ENCODE measurements at places on chromosomes 3 and 15.

- DNase-seq, result no peak
Measured at GRCh38 chr3:149577801-149578200, 80.0 kb downstream of the WWTR1 start.

DNA sequence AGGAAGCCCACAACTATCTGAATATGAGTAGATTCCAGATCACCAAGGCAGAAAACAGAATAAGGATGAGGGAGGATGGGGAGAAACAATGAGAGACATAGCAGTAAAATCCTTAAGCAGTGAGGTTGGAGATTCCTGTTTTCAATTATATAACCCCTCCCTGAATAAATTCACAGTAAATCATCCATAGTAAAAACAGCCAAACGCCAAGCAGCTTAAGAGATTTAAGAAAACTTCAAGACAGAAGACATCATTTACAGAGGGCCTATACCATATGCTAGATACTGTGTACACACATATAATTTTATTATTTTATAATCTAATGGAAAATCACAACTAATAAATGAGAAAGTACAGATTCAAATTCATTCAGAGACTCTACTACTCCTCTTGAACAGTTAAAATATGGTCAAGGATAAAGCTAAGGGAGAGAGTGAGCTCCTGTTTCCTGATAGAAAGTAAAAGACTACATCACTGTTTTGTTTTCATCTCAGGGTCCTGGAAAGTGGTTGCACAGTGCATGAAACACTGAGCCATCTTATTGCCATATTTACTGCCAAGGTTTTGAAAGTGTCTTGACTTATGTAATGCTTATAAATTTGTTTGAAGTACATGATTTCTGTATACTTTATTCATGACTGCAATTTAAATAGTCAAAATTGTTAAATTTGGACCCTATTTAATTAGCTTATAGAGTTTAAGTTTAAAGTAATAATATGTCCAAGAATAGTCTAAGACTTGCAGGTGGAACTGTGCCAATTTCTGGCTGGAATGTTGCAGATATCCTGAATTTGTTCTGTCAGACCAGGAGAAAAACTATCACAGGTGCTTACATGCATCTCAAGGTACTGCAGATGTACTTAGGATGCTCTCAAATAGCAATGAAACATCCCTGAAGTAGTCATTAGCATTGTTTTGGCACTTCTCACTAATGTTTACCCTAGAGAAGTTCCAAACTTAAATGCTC lies 141.4 kb downstream of the TBL1XR1 start:
- no peak for DNase-seq

DNA sequence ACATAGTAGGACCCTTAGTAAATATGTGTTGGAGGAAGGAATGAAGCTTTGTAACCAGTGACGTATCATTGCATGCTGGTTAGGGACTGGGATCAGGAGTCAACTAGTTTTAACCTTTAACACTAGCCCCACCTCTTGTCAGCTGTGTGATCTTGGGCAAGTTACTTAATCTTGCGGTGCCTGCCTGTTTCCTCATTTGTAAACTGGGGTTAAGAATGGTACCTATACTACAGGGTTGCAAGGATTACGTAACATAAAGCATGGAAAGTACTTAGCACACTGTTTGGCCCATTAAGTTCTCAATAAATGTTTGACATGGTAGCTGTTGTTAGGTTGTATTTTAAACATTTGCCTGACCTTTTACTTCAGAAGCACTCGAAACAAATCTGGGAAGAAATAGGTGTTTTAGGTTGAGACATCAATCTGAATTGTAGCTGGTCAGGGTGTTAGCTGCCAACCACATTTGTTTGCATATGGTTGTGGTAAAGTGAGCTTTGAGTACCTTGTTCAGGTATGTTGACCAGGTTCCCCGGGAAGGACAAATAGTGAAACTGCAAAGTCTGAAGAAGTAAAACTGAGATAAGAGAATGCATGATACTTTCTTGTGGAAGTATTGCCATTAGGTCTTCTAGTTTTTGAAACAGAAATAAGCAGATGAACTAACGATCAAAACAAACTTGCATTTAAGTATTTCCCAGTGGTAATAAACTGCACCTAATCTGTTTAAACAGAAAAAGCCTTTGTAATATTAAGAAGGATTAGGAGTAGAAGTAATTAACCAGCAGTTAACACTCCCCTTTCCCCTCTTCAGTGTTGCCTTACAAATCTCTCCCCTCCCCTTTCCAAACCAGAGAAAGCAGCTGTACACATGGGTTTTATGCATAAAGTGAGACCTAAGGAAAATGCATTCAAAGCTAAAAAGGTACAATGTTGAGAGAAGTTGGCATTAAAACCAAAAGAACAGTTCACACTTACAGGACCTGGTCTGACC lies 25.8 kb upstream of the SCAANT1 start:
- no peak for DNase-seq

DNA sequence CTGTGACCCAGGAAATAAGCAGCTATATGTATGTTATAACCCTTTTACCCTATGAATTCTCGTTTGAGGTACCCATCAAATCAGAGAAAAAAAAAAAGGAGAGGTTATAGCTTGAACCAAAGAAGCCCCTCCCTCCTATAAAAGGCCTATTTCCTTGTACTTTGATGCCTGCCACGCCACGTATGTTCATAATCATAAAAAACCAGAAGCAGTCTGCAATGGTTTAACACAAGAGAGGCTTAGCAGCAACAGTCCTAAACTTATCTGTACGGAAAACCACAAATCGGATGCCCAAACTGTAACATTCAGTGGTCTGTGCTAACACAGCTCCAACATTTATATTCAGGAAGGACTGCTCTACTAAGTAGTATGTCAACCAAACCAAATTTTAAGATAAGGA lies 21.2 kb downstream of the CCR8 start:
- no peak for DNase-seq
